Small intestine (tissue), 16 donors: ENCODE measurements at places on chromosomes 1 and 21.
A peak's percentile ranks its signal among the peaks of the same experiment; 100 is the strongest.

DNA sequence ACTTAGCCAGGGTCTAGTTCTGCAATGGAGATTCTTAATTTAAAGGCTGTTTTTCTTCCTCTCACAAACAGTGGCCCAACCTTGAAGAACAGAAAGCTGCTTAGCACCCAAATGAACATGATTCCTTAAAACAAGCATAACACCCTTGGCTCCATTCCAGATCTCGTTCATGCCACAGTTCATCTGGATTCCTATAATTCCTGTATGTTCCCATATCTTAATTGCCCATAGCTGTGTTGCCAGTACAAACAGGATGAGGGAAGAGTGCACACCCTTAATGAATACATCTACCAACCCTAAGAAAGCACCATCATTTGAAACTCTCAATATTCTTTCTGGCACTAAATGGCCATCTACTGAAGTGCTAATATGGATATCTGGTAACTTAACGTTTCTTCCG, 45.5 kb downstream of the TGFB2 start:
- peak; percentile 7 for DNase-seq

GRCh38 chr1:46133781-46134350, 1.4 kb upstream of the PIK3R3 start:
- DNase-seq: no peak

DNA sequence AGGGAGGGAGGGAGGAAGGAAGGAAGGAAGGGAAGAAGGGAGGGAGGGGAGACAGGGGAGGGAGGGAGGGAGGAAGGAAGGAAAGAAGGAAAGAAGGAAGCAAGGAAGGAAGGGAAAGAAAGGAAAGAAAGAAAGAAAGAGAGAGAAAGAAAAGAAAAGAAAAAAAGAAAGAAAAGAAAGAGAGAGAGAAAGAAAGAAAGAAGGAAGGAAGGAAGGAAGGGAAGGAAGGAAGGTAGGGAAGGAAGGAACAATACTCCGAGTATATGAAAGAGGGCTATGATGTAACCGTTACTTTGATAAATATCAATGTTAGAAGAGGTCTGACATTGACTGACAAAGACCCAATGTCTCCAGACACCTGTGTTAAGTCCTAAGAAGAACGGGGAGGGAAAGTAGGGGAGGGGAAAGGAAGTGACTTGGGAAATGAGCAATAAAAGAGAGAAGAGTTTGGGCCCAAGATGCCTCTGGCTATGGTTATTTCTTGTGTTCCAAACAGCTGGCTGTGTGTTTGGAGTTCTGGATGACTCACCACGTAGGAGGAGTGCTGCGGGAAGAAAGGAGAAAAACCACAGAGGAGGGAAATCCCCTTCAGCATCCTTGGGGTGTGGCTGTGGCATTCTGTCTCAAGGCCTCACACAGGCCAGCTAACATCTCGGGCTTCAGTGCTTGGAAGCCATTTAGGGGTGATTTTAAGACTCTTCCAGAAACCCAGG, 37.0 kb upstream of the RXRG start:
- DNase-seq: peak; percentile 26

DNA sequence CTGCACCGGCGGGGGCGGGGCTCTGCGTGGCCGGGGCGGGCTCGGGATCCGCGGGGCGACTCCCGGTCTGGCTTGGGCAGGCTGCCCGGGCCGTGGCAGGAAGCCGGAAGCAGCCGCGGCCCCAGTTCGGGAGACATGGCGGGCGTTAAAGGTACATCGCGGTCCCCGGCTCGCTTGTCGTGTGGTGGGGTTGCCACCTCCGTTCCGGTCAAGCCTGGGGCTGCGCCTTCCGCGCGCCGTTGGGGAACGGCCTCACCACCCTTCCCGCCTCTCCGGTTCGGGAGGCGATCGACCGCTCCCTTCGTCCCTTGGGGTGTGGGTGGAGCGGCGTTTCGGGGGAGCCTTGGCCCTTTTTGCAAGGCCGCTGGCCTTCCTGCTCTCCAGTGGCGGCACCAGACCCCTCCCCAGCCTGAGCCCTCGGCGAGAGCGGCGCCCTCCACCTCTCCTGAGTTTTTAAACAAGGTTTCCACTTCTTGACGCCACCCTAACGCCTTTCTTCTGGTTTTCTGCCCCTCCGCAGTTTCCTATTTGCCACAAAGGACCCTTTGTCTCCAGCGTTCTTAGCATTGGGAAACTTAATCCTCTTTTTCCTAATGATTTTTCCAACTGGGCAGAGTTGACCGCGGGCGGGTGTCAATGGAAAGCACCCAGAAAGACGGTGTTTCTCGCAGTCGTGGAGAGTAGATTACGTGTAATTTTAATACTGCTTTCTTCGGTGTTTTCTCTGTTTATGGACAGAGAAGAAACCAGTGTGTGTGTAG, at the start of the genes LEPR and LEPROT:
LEPR (plus strand) TSS at position 79 of the 761 bp plus-strand sequence. CDS start 144,898 bp downstream, outside the sequence.
LEPROT (plus strand) TSS at position 79 of the 761 bp plus-strand sequence; CDS start at position 136, 57 bp downstream.
- no peak for DNase-seq

GRCh38 chr21:21682172-21682571, 684.0 kb downstream of the NCAM2 start:
- no peak for DNase-seq
